ENCODE measurements at places on chromosomes 6 and 20.

DNA sequence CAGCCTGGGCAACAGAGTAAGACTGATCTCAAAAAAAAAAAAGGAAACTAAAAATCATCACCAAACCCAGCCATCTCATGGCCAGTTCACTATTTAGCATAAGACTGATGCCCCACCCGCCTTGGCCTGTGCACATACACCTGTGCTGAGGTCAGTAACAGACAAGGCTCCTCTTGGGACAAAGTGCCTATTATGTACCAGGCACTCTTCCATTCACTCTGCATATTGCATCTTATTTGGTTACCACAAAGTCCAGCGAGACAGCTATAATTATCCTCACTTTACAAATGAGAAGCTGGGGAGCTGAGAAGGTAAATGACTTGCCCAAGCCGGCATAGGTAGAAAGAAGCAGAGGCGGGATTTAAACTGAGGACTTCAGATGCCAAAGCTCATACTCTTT is 3.8 kb downstream of the PTPRT start:
- no peak for DNase-seq
- H3K36me3 ChIP-seq: no peaks in the 10 kb centered on the region
- peaks cover 21% of the 10 kb centered on the region for H3K27me3 ChIP-seq

- H3K4me1 ChIP-seq: no peaks in the 10 kb centered on the region
- H3K27me3 ChIP-seq: no peaks in the 10 kb centered on the region
- no peaks in the 10 kb centered on the region for H3K36me3 ChIP-seq
- DNase-seq: peak; percentile 49
These were observed 296.5 kb downstream of the SMOC2 start for GRCh38 chr6:168737481-168737880.

DNA sequence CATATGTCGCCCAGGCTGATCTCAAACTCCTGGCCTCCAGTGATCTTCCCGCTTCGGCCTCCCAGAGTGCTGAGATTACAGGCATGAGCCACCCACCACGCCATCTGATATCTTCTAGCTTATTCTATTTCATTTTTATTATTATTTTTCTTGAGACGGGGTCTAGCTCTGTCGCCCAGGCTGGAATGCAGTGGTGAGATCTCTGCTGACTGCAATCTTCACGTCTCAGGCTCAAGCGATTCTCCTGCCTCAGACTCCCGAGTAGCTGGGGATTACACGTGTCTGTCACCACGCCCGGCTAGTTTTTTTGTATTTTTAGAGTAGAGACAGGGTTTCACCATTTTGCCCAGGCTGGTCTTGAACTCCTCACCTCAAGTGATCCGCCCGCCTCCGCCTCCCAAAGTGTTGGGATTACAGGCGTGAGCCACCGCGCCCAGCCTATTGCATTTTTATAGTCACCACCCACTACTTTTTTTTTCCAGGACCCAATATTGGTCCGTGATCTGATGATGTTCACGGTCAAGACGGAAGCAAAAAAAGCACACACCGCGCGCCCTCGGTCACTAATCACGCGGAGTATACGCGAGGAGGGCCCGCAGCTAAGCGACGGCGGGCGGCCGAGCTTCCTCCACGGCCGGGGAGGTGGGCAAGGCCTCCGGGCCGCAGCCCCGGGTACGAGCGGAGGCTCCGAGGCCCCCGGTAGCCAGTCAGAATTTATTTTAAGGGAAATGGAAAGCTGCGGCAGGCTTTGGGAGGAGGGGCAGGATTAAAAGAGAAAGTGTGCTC is 1.1 kb upstream of the LSM14B start:
- DNase-seq: no peak
- H3K36me3 ChIP-seq: peaks cover 6% of the 10 kb centered on the region
- peaks cover 3% of the 10 kb centered on the region for H3K4me1 ChIP-seq
- peak overlapping the region; percentile 64 for H3K27ac ChIP-seq
- no peaks in the 10 kb centered on the region for H3K27me3 ChIP-seq
- H3K4me3 ChIP-seq: peak overlapping the region; percentile 19

DNA sequence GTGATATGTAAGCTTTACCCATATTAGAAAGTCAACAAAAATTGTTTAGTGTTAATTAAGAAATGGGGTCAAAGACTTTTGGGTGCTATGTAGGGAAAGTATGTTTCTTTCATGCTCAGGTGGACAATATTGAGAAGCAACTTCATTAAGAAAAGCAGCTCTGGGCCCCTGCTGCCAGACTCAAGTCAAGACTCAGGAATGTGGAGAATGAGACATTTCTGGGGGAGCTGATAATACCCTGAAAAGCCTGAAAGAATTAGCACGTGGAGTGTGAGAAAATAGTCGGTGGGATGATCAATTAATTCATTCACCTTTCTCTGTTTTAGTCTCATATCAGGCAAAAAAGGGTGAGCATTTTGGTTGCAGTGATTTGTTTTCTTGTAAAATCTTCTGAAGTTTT is 175.1 kb upstream of the IMPG1 start:
- peaks cover 2% of the 10 kb centered on the region for H3K4me1 ChIP-seq
- peak; percentile 59 for DNase-seq
- no peak overlapping the region for H3K27ac ChIP-seq
- no peak overlapping the region for H3K4me3 ChIP-seq
- H3K27me3 ChIP-seq: no peaks in the 10 kb centered on the region

DNA sequence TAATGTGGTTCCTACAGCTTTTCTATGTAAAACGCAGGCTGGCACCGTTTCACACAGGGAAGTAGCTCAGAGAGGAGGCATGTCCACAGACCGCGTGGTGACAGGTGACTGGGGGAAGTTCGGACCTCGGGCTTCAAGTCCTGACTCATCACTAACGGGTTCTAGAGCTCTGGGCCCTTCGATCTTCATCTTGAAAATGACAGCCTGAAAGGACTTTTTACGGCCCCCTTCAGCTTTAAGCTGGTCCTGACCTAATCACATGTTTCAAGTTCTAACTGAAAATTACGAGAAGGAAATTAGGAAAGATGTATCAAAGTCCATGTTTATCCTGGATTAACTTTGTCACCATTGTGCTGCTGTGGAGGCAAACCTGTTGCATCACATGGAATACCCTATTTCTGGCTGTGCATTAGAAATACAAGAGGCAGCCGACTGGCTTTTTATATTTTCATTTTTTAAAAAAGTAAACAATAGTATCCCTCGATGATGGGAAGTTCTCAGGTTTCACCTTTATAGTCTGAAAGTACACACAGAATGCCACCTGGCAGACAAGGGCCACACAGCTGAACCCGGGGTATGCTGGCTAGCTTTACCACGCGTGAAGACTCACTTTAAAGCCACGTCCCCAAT is 2.0 kb downstream of the MAN1A1 start:
- no peak overlapping the region for H3K27ac ChIP-seq
- no peaks in the 10 kb centered on the region for H3K36me3 ChIP-seq
- peak overlapping the region; percentile 84 for H3K4me3 ChIP-seq

DNA sequence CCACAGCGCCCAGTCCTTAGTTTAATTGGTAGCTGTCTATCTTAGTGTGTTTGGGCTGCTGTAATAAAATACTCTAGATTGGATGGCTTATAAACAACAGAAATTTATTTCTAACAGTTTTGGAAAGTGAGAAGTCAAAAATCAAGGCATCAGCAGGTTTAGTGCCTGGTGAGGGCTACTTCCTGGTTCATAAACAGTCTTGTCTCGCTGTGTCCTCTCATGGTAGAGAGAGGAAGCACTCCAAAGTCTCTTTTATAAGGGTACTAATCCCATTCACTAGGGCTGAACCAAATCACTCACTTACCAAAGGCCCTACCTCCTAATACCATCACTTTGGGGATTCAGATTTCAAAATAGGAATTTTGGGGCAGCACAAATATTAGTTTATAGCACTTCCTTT is 336.9 kb upstream of the RSPO3 start:
- no peak for DNase-seq
- H3K4me3 ChIP-seq: no peak overlapping the region
- no peak overlapping the region for H3K27ac ChIP-seq
- H3K4me1 ChIP-seq: no peaks in the 10 kb centered on the region
- H3K27me3 ChIP-seq: no peaks in the 10 kb centered on the region
- H3K36me3 ChIP-seq: no peaks in the 10 kb centered on the region

DNA sequence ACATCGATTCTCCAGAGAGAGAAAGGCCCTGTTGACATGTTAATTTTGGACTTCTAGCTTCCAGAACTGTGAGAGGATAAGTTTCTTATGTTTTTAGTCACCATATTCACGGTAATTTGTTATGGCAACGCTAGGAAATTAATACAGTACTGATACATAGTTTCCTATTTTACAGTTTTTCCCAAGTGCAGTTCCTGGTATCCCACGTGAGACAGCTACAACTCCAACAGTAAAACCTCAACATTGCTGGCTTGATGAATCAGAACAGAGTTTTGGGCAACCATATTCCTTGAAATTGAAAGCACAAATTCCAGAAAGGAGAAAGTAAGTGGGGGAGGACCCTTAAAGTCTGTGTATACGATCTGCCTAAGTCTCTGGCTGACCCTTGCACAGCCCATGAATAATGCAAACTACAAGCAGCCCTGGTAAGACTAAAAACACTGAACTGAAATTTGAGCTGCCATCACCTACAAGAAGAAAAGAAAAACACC is 505.1 kb upstream of the NRSN1 start:
- H3K27ac ChIP-seq: no peak overlapping the region
- H3K36me3 ChIP-seq: no peaks in the 10 kb centered on the region
- no peaks in the 10 kb centered on the region for H3K4me1 ChIP-seq
- no peak overlapping the region for H3K4me3 ChIP-seq
- no peak for DNase-seq

DNA sequence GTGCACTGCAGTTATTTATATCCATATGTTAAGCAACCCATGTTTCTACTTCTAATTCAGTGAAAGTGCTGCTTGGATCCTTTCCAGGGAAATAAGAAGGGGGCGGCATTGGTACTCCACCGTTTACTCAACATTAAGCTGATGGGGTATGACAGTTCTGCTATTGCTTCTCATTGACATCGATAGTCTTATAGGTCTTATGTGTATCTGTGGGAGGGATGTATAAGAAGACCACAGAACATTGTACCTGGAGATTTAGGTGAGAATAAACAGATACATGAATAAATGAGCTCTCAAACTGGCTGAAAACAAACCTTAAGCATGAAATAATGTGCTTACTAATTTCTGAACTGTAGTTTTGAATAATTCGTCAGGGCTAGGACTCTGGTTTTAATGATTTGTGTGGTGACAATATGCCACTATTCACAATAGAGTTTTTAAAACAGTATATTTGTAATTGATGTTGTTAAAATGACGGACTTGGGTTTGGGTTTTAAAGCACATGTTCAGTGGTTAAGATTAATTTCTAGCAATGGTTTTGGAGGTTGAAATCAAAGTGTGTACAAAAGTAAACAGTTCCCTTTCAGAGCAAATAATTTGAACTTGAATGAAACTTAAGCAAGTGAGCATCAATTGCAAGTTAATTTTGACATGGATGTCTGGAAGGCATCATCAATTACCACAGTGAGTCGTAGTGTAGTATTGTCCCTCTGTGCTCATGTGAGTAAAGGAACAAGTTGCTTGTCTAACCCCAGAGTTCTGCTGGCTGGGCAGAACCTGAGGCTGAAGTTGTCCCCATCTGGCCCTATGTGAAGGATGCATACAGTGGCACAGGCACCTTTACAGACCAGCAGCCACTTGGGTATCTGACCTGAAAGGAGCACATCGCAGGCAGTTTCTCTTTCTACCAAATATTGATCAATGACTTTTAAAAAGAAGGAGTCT is 84.7 kb upstream of the SUPT3H start:
- H3K36me3 ChIP-seq: no peaks in the 10 kb centered on the region
- no peak overlapping the region for H3K27ac ChIP-seq
- H3K4me1 ChIP-seq: no peaks in the 10 kb centered on the region
- no peak for DNase-seq
- H3K4me3 ChIP-seq: no peak overlapping the region
- no peaks in the 10 kb centered on the region for H3K27me3 ChIP-seq

GRCh38 chr6:42334870-42335269 is 116.9 kb downstream of the TRERF1 start:
- no peaks in the 10 kb centered on the region for H3K27me3 ChIP-seq
- no peaks in the 10 kb centered on the region for H3K36me3 ChIP-seq
- H3K27ac ChIP-seq: no peak overlapping the region
- peaks cover 5% of the 10 kb centered on the region for H3K4me1 ChIP-seq
- no peak for DNase-seq
- H3K4me3 ChIP-seq: no peak overlapping the region

DNA sequence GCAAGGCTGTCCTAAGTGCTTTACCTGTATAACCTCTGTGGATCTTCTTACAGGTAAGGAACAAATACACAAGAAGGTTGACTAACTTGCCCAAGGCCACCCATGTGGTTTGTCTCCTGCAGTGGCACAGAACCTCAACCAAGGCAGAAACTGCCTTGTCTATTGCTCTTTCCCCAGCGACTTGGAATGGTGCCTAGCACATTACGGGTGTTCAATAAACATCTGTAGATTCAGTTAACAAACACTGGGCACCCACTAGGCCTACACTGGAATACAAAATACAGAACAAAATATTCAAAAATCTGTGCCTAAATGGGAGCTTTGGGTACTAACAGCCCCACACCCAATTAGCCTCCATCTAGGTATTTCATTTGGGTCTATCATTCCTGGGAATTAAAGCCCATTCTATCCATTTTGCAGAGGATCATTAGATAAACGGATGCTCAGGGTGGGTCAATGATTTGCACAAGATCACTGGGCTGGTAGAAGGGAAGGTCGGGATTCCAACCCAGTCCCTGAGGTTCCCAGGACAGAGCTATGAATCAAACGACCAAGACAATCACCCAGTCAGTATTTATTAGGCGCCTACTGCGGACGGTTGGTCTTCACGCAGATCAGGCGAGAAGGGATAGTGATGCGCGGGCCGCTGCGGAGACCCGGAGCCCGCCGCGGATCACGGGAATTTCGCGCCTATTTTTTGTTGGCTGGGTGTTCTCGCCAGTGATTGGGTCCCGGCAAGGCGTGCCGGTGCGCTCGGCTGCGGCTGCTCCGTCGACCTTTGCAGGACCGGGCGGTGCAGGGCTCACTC is at the start of gene STK35:
Gene STK35, plus strand, starts transcription at position 771 of the 808 bp plus-strand sequence. CDS start 55 bp downstream, outside the sequence.
- H3K4me3 ChIP-seq: peak within 1 kb of the TSS; percentile 79
- peaks cover 4% of the 10 kb centered on the region for H3K4me1 ChIP-seq
- no peak for DNase-seq
- no peaks in the 10 kb centered on the region for H3K36me3 ChIP-seq

- H3K4me3 ChIP-seq: no peak overlapping the region
- no peak overlapping the region for H3K27ac ChIP-seq
- no peak for DNase-seq
These were observed 63.3 kb downstream of the DAAM2 start for GRCh38 chr6:39855356-39855995.

GRCh38 chr20:22795433-22795832 is 211.1 kb upstream of the FOXA2 start:
- H3K27me3 ChIP-seq: no peaks in the 10 kb centered on the region
- H3K4me1 ChIP-seq: no peaks in the 10 kb centered on the region
- DNase-seq: no peak

Measured in mesendoderm (in vitro differentiated cells).